ENCODE measurements at places on chromosomes 4 and X. TPM values are rescaled to one million over a fixed set of nuclear protein-coding genes. Genes with fewer than 3 reads are reported as not detected.

DNA sequence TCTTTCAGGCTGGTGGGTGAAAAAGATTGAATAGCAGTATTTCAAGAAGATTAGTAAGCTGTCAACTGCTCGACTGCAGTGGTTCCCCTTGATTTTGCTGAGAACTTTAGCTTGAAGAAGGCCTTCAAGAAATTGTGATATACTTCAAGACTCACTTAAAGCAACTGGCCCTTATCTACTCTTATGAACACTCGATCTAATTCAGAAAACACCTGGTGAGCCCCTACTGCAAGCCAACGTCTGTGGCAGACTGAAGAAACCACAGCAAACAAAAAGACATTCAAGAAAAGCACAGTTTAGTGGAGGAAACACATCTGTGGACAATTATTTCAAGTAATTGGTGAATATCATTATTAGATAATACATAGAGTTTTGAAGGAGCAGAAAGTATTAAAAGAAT is 119.0 kb downstream of the INPP4B start:
- DNase-seq: no peak

- no peak for DNase-seq
These were observed 16.5 kb downstream of the PDCL2 start for GRCh38 chr4:55575513-55575912.

- DNase-seq: no peak
These were observed 106.3 kb downstream of the AFF1 start for GRCh38 chr4:87041141-87041540.

- DNase-seq: no peak
These were observed 44.6 kb downstream of the CXorf58 start for GRCh38 chrX:23952391-23952790.

DNA sequence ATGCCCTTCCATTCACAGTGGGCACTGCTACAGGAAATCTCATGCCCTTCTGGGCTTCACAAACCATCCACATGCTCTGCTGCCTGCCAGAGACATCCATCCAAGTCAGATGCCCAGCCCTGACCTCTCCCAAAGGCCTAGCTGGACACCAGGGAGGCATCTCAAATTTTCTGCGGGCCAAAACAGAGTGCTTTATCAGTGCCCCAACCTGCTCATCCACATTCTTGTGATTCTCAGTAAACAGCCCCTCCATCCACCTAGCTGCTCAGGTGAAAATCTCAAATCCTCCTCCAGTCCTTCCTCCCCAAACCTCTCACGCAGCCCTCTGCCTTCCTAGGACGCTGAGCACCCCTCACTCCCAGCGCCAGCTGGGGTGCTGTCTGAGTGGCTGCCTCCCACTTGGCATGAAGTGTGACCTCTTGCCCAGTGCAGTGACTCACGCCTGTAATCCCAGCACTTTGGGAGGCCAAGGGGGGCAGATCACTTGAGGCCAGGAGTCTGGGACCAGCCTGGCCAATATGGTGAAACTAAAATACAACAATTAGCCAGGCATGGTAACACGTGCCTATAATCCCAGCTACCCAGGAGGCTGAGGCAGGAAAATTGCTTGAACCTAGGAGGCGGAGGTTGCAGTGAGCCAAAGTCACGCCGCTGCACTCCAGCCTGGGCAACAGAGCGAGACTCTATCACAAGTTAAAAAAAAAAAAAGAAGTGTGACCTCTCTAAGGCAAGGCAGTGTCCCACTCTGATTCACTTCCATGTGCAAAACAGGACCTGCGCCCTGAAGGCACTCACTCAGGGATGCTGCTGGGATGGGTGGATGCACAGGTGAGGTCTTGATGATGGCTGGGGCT is 1.7 kb upstream of the AFAP1 start:
- DNase-seq: no peak

- no peak for DNase-seq
These were observed 52.6 kb downstream of the RPS3A start for GRCh38 chr4:151152028-151152427.

- no peak for DNase-seq
These were observed 40.4 kb upstream of the BRS3 start for GRCh38 chrX:136447308-136447707.

- no peak for DNase-seq
These were observed 83.6 kb downstream of the NBDY start for GRCh38 chrX:56812515-56813105.

RS1 gene
- total RNA-seq: not detected

- DNase-seq: no peak
These were observed 62.8 kb downstream of the DHX15 start for GRCh38 chr4:24521544-24521943.

DNA sequence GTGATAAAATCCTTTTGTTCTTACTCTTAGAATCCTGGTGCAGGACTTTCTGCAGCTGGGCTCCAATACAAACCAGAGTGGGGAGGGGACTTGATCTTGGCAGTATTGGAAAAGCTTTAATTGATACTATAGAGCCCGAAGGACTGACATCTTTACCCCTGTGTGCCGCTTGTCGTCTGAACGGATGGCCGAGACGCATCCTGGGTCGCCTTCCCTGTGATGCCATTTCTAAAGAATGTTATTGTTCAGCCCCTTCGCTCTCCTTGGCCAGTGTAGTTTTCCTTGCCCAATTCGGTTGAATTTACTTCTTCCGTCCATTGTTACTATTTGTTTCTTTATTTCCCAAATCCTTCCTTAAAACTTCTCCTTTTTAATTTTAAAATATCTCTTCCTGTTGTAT is 80.9 kb downstream of the CLDN34 start:
- no peak for DNase-seq

SFRP2 gene
- total RNA-seq: not detected

DNA sequence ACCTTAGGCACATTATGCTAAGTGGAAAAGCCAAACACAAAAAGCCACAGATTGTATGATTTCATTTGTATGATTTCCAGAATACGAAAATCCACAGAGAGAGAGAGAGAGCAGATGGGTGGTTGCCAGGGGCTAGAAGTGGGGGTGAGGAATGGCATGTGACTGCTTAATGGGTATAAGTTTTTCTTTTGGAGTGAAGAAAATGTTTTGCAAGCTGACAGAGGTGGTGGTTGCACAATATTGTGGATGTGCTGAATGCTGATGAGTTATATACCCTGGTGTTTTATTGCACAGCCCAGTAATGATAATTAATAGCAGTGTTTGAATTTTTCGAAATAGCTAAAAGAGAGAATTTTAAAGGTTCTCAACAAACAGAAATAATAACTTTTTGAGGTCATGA is 386.1 kb upstream of the HS3ST1 start:
- DNase-seq: no peak

GRCh38 chrX:63128509-63128908 is 222.6 kb downstream of the SPIN4 start:
- DNase-seq: no peak

CITED1 gene
- total RNA-seq: 0.13 TPM

All from dermis microvascular lymphatic vessel endothelial cell (primary cell).